Astrocyte of the cerebellum (primary cell): ENCODE measurements at places on chromosomes 12 and 14.

GRCh38 chr12:110270125-110270962 lies 10.7 kb upstream of the ATP2A2 start:
- DNase-seq = no peak

- no peak for DNase-seq
These were observed 63.8 kb upstream of the RERGL start for GRCh38 chr12:18153826-18154225.

DNA sequence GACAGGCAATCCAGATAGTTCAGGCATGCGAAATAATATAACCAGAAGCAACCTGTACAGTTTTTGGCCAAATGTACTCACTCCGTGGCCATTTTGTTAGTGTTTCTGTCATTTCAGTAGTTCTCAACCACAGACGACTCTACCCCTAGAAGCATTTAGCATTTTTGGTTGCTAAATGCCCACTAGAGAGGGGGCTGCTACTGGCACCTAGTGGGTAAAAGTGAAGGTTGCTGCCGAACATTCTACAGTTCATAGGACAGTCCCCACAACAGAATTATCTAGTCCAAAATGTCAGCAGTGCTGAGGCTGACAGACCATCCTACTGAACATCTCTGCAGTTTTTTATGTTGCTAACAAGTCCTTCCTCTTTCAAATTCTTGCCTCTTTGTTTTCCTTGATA lies 107.4 kb downstream of the TSHR start:
- no peak for DNase-seq

GRCh38 chr12:100826323-100826722 lies 31.7 kb downstream of the ANO4 start:
- DNase-seq = peak; percentile 58

- DNase-seq = peak; percentile 81
These were observed 1.8 kb downstream of the DCN start for GRCh38 chr12:91180582-91181395.

DNA sequence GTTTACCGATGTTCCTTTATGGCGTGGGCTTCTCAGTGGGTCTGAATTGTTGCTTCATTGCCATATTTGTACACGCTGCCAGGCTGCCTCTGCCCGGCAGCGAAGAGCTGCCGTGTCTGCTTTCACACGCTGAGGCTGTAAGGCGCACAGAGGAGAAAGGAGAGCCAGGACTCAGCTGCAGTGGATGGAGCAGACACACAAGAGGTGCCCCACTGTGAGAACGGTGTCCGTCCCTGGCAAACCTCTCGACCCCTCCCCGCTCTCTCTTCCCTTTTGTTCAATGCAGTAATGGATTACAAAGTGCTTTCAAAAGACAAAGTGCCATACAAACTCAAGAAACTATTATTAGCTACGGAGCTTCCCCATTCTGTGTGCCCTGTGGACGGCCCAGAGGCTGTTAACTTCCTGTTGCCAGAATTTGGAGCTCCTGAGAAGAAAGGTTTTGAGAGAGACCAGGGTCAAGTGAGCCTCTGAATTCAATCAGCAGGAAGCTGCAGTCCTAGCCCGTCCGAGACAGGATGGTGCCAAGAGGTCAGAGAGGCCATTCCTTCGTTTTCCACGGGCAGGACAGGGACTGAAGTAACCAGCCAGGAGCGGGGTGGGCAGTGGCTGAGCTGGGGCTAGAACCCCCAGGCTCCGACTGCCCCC lies 15.8 kb downstream of the CCND2 start:
- DNase-seq = no peak

DNA sequence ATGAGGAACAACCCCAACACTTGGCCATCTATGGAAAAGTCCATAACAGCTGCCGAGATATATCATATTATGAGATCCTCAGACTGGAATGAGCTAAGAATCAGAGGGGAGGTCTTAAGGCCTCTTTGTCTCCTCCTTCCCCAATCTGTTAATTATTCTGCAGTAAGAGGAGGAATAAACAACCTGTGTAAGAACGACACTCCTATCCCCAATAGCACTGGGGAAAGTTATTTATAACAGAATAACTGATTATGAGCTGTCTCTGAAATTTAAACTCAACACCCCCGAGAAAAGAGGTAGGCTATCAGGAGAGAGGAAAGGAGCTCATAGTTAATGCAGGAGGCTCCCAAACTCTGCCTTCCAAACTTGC lies 68.0 kb downstream of the NIN start:
- no peak for DNase-seq

DNA sequence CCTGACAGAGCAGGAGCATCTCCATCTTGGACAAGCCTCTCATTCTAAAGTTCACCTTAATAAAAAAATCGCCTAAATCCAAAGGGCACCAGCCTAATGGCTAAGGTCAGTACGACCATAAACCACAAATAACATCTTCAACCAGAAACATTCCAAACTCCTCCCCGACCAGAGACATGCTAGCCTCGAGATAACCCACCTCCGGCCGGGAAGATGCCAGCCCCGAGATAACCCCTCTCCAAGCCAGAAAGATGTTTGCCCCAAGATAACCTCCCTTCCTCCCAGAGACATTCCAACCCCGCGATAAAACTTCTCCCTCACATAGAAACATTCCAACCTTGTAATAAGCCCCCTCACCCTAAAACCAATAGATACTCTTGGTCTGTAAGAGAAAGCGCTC lies 86.8 kb upstream of the PKP2 start:
- DNase-seq = no peak

GRCh38 chr14:36901861-36902260 lies 240.2 kb downstream of the PAX9 start:
- peak; percentile 3 for DNase-seq

- DNase-seq = no peak
These were observed 88.0 kb upstream of the GSC start for GRCh38 chr14:94857950-94858349.

DNA sequence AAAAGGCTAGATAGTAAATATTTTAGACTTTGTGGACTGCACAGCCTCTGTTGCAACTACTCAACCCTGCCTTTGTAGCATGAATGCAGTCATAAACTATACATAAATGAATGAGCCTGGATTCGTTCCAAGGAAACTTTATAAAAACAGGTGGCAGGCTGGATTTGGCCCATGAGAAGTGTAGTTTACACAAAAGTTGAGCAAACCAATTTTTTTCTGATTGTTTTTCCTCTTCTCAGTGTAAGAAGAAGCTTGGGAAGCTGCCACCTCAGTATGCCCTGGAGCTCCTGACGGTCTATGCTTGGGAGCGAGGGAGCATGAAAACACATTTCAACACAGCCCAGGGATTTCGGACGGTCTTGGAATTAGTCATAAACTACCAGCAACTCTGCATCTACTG lies 9.5 kb downstream of the OAS1 start:
- no peak for DNase-seq
